ENCODE measurements at places on chromosomes 5 and 9. TPM values are rescaled to one million over a fixed set of nuclear protein-coding genes. Genes with fewer than 3 reads are reported as not detected.

CIZ1 gene
- 49.4 TPM for total RNA-seq

C1QTNF2 gene
- 0.71 TPM for total RNA-seq

PCDHGB7 gene
- total RNA-seq = 4.3 TPM

ZBTB6 gene
- 6.3 TPM for total RNA-seq

QRFP gene
- total RNA-seq = not detected

FGF18 gene
- total RNA-seq = not detected

SOWAHA gene
- total RNA-seq = under 0.01 TPM

PCDHGA3 gene
- not detected for total RNA-seq

CTXN3 gene
- total RNA-seq = not detected

GADD45G gene
- not detected for total RNA-seq

Data from myometrial cell (primary cell).